Stimulated activated naive CD4-positive, alpha-beta T cell (primary cell): ENCODE measurements at places on chromosomes 2 and 18.

- DNase-seq: no peak
Measured at GRCh38 chr2:23606968-23607367, 222.0 kb downstream of the KLHL29 start.

DNA sequence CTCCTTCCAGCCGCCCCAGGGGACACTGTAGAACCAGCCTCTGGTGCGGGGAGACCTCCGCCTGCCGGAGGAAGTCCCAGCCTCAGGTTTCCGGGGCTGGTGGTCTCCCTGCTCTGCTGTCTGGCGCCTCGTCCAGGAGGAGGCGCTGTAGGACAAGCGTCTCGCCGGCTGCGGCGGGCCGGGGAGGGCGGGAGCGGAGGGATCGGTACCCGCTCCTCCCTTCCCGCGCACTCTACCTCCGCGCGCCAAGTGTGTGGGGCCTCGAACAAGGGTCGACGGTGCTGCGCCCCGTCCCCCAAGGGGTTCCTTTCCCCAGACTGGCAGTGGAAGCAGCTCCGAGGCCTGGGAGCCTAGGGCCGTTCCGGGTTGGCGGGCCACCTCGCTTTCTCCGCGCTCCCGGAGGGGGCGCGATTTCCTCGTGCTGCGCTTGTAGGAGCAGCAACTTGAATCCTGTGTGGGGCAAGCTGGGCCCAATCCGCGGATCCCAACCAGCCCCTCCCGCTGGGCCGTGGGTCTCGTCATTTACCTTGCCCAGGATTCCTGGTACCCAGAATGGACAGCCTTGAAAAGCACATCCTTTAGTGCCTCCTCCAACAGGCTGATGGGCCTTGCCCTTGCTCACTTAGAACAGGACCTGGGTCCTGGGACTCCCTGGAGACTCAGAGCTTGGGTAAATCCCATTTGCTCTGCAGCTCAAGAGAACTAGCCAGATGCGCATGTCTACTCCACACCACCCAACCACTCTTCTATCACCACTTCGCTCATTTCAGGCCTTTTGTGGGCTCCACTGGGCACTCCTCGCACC is 10.6 kb upstream of the HOXD4 start:
- DNase-seq: peak; percentile 53

GRCh38 chr2:23041443-23041842 is 343.5 kb upstream of the KLHL29 start:
- DNase-seq: no peak

DNA sequence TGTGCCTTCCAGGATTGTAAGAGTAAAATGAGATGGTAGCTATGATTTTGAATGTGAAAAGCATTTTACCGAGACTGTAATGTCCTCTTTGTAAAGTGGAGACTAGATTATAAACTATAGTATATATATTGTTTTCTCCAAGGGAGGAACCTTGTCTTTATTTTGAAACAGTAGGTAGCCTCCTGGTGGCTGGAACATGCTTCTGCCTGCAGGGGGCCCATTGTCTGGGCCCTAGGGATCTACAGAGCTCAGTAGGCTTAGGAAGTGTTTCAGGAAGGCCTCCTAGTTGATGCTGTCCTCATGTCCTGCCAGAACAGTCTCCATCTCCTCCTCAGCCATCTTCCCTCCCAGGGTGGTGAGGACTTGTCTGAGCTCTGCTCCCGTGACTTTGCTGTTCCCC is 3.0 kb downstream of the PIKFYVE start:
- DNase-seq: no peak

DNA sequence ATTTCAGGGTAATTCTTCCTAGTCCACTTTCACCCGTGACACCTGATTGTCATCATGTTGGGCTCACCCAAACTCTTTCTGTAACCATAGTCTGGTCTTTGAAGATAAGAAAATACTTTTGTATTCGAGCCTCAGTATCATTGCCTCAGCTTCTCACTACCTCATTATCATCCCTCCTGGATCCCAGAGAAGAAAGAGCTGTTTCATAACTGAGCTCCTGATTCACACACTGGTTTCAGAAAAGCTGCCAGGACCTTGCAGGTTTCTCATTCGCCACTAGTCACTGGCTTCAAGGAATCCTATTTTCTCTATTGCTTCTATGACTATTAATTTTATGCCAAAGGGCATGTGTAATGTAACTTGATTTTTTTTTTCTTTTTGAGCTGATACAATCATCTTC is 2.9 kb upstream of the CRIM1 start:
- no peak for DNase-seq

DNA sequence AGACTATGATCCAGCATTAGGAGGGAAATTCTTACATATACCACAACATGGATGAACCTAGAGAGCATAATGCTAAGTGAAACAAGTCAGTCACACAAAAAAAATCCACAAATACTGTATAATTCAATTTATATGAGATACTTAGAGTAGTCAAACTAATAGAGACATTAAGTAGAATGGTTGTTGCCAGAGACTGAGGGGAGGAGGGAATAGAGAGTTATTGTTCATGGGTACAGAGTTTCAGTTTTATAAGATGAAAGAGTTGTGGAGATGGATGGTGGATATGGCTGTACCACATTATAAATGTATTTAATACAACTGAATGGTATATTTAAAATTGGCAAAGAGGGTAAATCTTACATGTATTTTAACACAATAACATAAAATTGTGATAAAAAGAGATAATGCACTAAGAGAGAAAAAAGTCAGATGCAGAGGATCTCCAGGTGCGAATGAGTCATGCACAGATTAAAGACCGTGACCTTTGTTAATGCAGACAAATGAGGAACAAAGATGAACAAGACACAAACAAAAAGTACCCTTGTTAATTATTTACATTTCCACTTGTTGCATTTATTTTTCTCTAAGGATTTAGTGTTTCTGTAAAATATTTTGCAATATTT is 541.7 kb upstream of the MEX3C start:
- no peak for DNase-seq

DNA sequence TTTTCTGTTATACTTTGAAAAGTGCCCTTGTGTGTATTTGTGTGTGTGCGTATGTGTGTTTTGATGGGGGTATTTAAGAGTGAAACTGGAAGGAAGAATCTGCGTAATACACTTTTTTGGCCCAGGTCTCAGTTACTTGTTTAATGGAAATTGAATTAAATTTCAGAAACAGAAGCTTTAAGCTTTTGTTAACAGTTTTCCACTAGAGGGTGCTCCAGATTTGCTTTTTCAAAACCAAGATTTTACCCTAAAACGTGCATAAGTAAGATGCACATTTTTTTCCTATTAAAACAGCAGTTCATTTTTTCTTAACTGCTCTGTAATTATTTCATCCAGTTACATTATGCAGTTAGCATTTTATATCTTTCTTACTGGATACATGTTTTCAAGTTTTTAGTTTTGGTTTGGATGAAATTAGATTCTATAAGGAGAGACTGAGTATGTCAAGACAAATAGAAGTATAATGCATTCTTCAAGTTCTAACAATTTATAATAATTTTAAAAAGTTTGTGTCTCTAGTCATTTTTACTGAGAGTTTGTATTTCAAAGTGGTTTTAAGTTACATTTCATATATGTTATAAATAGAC is 97.2 kb downstream of the PIK3C3 start:
- no peak for DNase-seq

- DNase-seq: no peak
Measured at GRCh38 chr2:33064349-33064801, 117.6 kb downstream of the LTBP1 start.

- no peak for DNase-seq
Measured at GRCh38 chr2:154240921-154241379, 369.2 kb downstream of the GALNT13 start.

DNA sequence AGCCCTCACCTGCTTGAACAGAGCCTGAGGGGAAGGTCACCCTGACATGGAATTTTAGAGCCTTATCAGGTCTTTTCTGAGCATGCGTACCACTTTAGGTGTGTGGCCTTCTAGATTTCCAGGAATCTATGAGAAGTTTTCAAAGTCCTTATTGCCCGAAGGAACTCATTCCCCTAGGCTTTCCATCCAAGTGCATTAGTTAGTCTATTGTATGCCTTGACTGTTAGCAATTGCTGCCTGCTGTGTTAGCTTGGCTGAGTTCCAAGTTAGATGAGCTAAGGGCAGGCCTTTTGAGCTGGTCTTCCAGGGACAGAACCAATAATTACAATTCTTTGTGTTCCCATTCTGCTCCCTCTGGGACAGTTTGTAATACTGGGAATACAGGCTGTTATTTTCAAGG is 30.8 kb upstream of the PUM2 start:
- DNase-seq: no peak

DNA sequence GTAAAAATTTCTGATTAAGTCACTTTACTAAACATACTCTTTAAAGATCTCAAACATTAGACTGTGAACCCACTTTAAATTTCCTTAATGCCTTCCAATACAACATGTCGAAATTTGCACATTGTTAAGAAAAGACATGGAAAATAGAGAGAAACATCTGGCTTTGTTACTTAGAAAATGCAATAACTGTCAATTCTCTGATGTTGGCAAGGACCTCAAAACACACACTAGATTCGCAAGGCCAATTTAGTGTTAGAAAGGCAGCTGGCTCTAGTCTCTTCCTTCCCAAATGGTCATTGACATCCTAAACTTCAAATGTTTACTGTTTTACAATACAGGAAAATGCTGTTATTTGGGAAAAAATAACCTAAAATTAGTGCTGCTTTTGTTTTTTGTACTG is 110.6 kb downstream of the UPP2 start:
- no peak for DNase-seq

GRCh38 chr2:109098921-109099273 is 30.1 kb upstream of the SH3RF3 start:
- DNase-seq: no peak

GRCh38 chr2:188292348-188293239 is 920 bp downstream of the GULP1 start:
- no peak for DNase-seq

DNA sequence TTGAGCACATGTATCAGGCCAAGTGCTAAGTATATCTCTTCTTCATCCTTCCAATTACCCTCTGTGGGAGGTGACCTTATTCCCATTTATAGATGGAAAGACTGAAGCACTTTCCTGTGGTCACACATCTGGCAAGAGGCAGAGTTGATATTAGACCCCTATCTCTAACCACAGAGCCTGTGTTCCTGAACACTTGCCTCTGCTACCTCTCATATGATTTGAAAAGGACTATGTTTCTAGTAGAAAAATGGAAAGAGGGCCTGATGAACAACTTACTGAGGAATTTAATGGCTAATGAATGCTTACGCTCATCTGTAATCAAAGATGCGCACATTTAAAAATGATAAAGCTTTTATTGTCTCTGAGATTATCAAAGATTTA is 46.2 kb upstream of the DYNC2LI1 start:
- no peak for DNase-seq

GRCh38 chr2:42721898-42722297 is 42.0 kb downstream of the OXER1 start:
- no peak for DNase-seq

- DNase-seq: no peak
Measured at GRCh38 chr18:47287911-47288585, 36.6 kb upstream of the SKOR2 start.

DNA sequence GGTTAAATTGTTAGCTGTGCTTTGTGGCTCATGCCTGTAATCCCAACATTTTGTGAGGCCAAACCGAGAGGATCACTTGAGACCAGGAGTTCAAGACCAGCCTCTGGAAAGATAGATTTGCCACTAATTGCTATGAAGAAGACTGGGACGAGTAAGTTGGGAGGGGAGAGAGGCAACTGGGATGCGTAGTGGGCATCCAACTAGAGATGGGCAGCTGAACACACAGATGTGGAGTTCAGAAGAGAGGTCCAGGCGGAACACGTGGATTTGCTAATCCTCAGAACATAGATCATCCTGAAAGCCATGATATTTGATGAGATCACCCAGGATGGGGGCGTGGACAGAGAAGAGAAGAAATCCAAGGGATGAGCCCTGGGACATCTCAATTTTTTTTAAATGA is 48.7 kb downstream of the CYP26B1 start:
- DNase-seq: no peak

- no peak for DNase-seq
Measured at GRCh38 chr2:102334486-102334885, 21.1 kb upstream of the IL18R1 start.

DNA sequence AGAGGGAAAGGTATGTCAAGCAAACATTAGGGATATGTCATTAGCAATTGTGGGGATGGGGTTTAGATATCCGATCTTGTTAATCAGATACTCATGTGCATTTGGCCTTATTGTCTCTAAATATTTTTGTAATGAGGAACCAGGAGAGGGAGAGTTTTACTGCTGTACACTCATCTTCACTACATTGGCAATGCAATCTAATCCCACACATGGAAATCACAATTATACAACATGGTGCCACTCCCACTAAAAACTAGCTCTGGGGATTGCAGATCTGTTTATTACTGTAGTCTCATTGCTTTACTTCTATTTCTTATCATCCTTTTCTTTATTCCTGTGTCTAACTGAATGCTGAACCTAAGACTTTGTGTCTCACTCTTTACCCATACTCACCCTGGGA is 39.6 kb upstream of the KCNJ3 start:
- no peak for DNase-seq

DNA sequence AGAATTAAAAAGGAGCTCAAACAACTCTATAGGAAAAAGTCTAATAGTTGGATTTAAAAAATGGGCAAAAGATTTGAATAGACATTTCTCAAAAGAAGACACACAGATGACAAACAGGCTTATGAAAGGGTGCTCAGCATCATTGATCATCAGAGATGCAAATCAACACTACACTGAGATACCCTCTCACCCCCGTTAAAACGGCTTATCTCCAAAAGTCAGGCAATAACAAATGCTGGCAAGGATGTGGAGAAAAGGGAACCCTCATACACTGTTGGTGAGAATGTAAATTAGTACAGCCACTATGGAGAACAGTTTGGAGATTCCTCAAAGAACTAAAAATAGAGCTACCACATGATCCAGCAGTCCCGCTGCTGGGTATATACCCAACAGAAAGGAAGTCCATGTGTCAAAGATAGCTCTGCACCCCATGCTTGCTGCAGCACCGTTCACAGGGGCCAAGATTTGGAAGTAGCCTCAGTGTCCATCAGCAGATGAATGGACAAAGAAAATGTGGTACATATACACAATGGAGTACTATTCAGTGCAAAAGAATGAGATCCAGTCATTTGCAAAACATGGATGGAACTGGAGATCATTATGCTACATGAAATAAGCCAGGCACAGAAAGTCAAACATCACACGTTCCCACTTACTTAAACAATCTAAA is 46.7 kb upstream of the B3GNT7 start:
- no peak for DNase-seq
